ENCODE measurements at places on chromosomes 2 and 18.

DNA sequence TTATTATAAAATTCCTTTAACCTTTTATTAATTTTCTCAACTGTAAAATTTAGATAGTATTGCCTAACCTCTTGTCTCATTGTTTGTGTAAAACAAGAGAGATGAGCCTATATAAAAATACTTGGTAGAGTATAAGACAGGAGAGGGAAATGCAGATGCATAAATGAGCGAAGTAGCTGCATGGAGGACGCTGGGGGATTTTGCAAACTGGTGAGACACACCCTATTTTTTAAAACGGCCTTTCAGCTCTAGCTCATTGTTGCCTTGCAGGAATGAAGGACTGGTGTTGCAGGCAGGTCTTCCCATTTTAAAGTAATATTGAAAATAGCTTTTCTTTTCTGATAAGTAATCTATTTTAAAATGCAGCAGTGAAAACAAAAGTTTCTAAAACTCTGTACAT lies 435.3 kb upstream of the HNRNPA3 start:
- no peak for DNase-seq

GRCh38 chr2:181372646-181373040 lies 84.5 kb upstream of the ITGA4 start:
- no peak for DNase-seq

DNA sequence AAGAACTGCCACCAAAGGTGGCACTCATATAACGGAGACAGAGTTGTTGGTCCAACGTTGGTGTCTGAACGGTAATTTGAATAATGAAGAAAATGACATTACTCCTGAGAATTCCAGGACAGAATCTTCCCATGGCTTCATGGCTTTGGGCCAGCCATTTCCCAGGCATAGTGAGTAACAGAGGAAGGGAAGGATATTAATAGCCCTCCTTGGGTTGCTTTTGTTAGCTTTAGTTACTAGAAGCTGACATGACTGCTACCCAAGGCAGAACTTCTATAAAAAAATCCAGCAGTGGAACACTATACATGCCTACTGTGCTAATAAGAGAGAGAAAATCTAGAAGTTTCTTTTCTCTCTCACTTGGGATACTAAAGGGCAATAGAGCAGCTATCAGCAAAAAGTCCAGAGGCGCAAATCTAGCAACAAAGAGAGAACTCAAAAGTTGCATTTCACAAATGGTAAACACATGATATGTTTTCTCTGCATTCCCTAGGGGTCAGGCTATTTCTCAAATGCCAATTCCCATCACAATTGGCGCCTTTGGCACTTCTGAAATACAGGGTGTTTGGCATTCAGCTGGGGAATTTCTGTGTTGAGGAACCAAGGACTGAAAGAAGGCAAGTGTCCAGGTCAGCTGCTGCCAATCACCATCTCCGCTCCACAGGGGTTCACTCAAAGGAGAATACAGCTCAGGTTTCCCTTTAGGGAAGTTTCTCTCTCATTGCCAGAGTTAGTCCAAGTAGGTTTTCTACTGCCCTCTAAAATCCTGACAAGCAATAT lies 160.8 kb upstream of the KYNU start:
- DNase-seq: no peak

DNA sequence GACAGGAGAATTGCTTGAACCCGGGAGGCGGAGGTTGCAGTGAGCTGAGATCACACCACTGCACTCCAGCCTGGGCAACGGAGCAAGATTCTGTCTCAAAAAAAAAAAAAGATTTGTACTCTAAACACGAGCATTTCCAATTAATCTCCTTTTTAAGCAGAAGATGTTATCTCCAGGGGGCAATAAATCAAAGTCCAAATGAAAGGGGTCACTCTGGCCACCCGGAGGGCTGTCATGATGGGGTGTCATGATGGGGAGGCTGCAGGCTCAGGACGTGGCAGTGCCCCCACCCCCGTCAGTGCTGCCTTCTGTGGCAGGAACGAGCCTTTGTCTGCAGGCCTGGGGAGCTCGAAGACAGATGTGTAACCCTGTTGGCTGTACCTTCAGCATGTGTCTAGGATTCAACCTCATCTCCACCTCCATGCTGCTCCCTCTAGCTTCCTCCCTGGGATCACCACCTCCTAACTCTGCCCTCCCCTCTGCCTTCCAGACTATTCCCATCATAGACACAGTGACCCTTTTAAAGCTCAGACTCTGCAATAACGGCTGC lies 76.9 kb upstream of the YWHAQ start:
- DNase-seq: no peak

- no peak for DNase-seq
Observed at GRCh38 chr2:149023091-149023490, 15.4 kb upstream of the LYPD6B start.

DNA sequence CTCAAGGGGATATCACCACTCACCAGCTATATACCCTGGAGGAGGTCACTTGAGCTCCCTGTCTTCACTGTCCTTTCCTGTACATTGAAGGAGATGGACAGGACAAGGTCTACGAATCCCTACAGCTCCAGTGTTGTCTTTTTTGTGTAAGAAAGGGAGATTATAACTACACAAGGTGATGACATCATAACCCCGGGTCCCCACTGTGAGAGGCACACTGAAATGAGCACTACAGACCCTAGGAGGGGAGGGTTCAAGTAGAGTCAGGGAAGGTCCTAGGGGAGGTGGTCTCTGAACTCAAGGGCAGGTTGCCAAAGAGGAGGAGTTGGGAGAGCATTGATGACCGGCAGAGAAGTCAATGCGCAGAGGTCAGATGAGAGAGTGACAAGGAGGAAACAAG lies 108.3 kb upstream of the SLC14A2 start:
- DNase-seq: no peak

DNA sequence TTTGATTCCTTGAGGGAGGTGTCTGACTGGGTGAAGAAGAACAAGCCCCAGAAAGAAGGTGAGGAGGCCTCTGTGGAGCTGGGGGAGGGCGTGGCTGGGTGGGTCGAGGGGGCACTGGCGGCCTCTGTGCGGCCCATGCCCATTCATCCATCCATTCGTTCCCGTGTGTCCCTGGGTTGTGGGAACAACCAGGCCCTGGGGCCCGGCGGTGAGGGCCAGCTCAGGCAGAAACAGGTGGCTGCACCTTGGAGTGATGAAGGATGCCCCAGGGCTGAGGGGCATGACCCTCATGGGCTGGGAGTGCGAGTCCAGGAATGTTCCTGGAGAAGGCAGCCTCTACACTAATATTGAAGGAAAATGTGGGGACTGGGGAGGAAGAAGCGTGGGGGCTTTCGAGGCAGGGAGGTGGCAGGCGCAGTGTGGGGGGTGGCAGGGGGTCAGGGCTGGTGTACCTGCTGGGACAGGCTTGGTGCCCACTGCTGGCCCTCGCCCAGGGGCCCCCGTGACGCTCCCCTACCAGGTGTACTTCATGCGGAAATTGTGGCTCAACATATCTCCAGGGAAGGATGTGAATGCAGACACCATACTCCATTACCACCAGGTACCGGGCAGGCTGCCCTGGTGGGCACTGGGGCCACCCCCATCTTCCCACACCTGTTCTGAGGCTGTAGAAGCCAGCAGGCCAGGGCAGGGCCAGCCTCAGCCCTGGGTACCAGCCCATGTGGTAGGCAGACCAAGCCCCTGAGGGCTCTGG lies 11.2 kb upstream of the GPR17 start:
- no peak for DNase-seq

GRCh38 chr2:240438810-240439697 lies 3.6 kb downstream of the GPC1 start:
- no peak for DNase-seq

- DNase-seq: no peak
Observed at GRCh38 chr2:66531155-66531554, 96.2 kb downstream of the MEIS1 start.

- no peak for DNase-seq
Observed at GRCh38 chr2:170747921-170748320, 22.3 kb upstream of the ERICH2 start.

- no peak for DNase-seq
Observed at GRCh38 chr2:47721296-47721695, 61.6 kb upstream of the MSH6 start.

GRCh38 chr2:160826496-160826895 lies 332.9 kb upstream of the RBMS1 start:
- DNase-seq: no peak

DNA sequence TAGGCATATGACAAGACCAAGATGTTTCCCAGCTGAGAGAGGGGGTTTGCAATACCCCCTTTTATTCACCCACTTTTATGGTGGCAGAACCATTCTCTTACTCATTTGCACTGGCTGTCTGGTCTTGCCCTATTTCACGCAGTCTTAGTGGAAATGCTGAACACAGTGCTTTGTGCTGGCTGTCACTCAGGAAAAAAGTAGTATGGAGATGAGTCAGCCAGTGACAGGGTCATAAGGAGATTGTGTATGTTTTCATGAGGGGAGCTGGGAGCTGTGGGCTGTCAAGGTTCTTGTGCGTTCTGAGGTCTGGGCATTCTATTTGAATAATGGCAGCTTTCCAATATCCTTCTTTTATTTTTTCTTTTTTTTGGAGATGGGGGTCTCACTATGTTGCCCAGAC lies 10.9 kb upstream of the CNRIP1 start:
- no peak for DNase-seq

DNA sequence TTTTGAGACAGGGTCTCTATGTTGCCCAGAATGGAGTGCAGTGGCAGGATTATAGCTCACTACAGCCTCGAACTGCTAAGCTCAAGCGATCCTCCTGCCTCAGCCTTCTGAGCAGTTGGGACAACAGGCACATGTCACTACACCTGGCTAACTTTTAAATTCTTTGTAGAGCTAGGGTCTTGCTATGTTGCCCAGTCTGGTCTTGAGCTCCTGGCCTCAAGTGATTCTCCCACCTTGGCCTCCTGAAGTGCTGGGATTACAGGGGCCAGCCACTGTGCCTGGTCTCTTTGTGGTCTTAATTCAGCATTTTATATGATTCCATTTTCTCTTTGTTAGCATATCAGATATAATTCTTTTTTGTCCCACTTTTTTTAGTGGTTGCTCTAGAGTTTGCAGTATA lies 34.1 kb downstream of the CEP192 start:
- DNase-seq: no peak

- DNase-seq: no peak
Observed at GRCh38 chr2:102235042-102235473, 48.2 kb downstream of the IL1RL2 start.

GRCh38 chr2:11480859-11481258 lies 14.9 kb upstream of the E2F6 start:
- no peak for DNase-seq

DNA sequence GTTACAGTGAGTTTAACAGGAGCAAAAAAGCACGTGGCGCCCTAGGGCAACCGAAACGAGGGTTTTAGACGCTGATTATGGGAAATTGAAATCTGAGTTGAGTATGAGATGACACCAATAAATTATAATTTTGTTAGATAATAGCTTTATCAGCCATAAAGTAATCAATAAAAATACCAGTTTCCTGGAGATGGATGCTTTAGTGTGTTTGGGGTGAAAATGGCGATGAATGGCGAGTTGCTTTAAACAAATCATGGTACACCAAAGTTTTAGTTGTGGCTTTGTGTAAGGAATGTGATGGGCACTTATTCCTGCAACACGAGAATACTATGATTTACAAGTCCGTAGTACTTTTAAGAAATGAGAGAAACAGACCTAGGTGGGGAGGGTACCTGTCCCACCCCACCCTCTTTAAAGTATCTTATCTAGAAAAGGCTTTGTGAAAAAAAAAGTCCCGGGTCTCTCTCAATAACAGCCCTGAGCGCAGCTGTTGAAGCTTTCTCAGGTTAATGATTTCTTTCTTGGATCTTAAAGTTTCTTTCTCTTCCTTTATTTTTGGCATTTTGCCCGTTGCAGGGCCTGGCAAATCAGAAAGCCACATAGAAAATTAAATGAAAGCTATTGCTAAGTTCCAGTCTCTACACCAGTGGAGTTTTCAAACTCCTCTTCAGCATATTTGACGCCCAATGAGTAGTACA lies 1.5 kb upstream of the RRM2 start:
- DNase-seq: no peak

GRCh38 chr2:28684142-28684858 lies 67.3 kb upstream of the PPP1CB start:
- DNase-seq: peak; percentile 49

DNA sequence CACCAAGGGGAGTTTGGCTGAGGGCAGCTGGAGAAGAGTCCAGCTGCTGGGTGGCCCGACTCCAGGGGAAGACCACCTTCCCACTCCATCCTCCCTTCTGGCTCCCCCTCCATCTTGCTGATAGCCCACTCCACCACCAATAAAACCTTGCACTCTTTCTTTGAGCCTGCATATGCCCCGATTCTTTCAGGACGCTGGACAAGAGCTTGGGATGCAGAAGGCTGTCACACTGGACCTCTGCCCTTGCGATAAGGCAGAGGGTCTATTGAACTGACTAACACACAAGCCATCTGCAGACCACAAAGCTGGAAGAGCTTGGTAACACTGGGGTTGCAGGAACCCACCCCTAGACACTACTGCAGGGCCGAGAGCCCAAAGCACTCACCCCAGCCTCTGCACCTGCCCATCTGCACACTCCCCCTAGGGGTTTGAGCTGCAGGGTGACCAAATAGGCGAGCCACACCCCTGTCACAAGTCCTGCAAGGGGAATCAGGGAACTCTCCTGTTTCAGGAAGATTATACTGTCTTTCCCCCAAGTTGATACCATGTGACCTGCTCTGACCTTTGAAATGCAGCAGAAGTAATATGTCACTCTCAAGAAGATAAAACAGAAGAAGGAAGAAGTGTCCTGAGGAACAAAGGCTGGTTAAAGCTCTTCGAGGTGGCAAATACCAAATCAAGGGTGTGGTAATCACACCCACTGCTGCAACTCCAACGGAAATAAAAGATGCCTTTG lies 70.5 kb downstream of the SMAD4 start:
- DNase-seq: no peak

- no peak for DNase-seq
Observed at GRCh38 chr2:26302846-26303245, 43.1 kb upstream of the SELENOI start.

DNA sequence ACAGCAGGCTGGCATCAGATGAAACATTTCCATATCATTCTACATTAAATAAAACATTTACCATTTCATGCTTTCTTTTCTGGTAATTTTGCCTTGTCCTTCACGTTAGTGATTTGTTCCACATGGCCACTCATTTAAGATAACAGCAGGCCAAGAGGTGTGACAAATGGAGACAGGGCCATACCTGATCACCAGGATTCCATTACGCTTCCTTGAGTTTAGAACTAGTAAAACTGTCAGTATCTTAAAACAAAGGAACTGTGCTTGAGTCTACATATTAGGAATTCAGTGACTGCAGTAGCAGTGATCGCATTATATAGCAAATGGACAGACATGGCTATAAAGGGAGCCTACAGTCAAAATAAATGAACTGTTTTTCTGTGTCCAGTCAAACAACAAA lies 155.1 kb upstream of the FSHR start:
- no peak for DNase-seq

DNA sequence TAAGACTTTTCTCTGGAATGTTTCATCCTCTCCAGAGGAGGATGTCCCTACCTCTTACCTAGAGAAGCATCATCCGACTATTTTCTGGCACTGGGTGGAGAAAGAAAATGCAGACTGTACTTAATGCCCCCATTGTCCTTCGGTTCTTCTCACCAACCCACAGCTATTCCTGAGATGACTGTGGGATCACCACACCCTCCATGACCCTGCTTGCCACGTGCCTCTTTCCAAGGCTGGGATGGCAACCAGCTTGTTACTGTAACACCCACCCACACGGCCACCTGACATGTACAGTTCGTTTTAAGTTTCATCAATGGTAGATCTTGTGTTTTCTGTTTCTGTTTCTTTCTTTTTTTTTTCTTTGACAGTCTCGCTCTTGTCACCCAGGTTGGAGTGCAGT lies 365.2 kb downstream of the FBXO15 start:
- no peak for DNase-seq

- DNase-seq: no peak
Observed at GRCh38 chr2:98912957-98913915, 22.8 kb downstream of the CRACDL start.

All from DMS153 (cell line).